ENCODE measurements at places on chromosomes 16 and 17.

GRCh38 chr17:50238601-50239280 lies 35.5 kb upstream of the TMEM92 start:
- DNase-seq, result no peak

GRCh38 chr17:55350825-55351205 lies 70.8 kb downstream of the MMD start:
- DNase-seq, result no peak

GRCh38 chr16:57693550-57693949 lies 1.1 kb upstream of the DRC7 start:
- DNase-seq, result no peak

DNA sequence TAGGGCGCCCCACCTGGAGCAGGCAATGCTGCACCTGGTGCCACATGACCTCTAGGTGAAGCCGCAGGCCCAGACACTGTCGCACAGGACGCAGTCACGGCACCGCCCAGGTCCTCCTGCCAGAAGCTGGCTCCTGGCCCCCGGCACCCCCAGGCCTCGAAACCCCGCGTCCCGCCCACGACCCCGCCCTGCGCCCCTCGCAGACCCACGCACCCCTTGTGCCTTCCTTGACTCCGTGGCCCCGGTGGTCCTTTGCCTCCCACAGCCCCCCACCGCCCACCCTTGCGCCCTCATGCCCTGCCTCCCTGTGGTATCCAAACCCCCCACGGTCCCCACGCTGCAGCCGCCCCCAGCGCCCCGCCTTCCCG lies 6.3 kb upstream of the C1QTNF8 start:
- DNase-seq, result no peak

- DNase-seq, result peak; percentile 6
Observed at GRCh38 chr16:17887963-17888362, 417.2 kb upstream of the XYLT1 start.

- DNase-seq, result no peak
Observed at GRCh38 chr17:68732301-68732749, 131.2 kb upstream of the FAM20A start.

DNA sequence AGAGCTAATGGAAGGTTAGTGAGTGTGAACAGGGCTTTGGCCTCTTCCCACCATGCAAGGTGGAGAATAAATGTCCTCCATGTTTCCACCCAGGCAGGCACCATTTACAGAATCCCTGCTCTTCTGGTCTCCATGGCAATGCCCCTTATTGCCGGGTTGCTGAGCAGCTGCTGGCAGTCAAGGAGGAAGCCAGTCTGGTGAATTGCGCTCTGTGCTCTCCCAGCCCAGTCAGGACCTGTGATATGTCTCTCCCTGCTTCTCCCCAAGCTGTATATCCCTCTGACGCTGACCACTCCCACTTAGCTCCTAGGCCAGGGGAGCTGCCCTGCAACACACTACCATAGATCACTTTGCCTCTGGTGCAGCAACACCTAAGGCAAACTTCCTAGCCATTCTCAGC lies 402.1 kb upstream of the ERCC4 start:
- no peak for DNase-seq

GRCh38 chr17:337866-338265 lies 14.7 kb downstream of the RPH3AL start:
- DNase-seq, result no peak

GRCh38 chr16:54808890-54809289 lies 121.8 kb upstream of the IRX5 start:
- no peak for DNase-seq

GRCh38 chr17:7233701-7234082 lies 625 bp downstream of the DVL2 start:
- no peak for DNase-seq

DNA sequence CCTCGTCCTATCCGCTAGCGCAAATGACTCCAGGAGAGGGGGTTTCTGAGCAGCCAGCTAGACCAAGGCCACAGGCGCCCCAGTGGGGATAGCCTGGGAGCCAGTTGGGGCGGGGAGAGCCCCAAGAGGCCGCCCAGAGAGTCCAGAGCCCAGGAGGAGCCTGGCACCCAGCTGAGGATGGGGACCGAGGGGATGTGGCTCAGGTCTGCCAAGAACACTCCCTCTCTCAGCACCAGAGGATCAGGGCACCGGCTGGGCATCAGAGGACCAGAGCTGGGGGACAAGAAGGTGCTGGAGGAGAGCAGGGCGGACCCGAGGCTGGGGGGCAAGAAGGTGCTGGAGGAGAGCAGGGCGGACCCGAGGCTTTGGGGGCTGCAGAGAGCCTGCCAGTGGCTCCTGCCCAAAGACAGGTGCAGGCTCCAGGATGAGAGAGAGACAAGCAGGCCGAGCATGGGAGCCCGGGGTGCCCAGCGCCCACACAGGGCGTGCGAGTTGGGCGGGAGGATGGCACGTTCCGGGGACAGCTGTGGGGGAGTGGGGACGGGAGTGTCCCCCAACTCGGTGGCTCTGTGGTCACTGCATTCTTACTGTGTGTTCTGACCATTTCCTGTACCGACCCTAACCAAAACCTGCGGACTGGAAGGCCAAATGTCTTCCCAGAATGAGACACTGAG lies 39.4 kb downstream of the TIMM22 start:
- no peak for DNase-seq

- DNase-seq, result peak; percentile 77
Observed at GRCh38 chr17:836151-836550, 54.0 kb downstream of the MRM3 start.

GRCh38 chr17:42325026-42325425 lies 36.7 kb downstream of the STAT5A start:
- peak; percentile 74 for DNase-seq

- peak; percentile 67 for DNase-seq
Observed at GRCh38 chr17:48068491-48068961, 20.4 kb downstream of the NFE2L1 start.

DNA sequence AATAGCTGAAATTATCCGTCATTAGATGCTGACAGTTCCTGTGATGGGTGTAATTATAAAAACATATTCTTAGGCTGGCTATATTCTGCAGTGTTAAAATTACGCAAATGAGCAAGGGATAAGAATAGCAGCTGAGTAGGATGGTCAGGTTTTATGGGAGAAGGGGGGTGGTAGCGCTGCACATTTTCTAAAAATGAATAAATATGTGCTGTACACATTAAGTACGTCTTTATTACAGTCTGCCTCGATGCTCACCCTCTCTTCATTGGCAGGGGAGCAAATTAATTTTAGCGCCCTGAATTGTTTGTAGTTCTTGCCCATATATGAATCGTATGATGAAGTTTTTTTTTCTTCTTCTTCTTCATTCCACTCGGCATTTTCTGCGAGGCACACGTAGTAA lies 244.2 kb downstream of the SNX29 start:
- DNase-seq, result no peak

DNA sequence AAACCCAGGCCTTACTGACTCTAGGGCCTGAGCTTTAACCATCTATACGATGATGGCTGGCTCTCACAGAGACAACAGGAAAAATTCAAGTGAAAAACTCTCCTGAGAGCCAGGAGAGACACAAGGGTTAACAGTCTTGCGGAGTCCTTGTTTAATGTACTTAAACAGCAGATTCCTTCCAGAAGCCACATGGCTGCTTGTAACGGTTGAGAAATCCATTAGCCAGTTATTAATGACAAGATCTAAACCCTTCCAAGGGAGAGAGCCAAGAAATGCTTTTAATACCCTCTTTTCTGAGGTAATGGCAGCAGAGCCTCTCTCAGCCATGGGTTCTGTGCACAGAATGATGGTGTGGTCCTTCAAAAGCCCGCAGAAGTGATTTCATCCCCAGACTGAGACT lies 5.2 kb upstream of the ALDOA start:
- no peak for DNase-seq

- DNase-seq, result peak; percentile 35
Observed at GRCh38 chr16:73996624-73997339, 299.8 kb upstream of the PSMD7 start.

DNA sequence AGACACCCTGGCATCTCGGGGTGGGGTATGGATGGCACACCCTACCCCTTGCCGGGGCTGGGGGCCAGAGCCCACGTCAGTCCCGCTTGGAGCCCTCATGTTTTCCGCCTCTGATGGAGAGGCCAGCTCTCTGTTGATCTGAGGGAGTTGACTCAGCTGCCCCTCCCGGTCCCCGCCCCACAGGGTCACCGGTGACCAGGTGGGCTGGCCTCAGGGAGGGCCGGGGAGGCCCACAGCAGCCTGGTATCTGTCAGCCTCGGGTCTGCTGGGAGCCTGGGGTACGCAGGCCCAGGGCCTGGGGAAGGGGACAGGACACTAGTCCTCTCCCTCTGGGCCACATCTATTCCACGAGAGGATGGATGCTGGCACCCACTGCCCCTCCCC lies 109.5 kb upstream of the CIBAR2 start:
- no peak for DNase-seq

- DNase-seq, result no peak
Observed at GRCh38 chr16:84103678-84104077, 13.1 kb downstream of the MBTPS1 start.

GRCh38 chr16:79571903-79572535 lies 28.5 kb downstream of the MAF start:
- no peak for DNase-seq

DNA sequence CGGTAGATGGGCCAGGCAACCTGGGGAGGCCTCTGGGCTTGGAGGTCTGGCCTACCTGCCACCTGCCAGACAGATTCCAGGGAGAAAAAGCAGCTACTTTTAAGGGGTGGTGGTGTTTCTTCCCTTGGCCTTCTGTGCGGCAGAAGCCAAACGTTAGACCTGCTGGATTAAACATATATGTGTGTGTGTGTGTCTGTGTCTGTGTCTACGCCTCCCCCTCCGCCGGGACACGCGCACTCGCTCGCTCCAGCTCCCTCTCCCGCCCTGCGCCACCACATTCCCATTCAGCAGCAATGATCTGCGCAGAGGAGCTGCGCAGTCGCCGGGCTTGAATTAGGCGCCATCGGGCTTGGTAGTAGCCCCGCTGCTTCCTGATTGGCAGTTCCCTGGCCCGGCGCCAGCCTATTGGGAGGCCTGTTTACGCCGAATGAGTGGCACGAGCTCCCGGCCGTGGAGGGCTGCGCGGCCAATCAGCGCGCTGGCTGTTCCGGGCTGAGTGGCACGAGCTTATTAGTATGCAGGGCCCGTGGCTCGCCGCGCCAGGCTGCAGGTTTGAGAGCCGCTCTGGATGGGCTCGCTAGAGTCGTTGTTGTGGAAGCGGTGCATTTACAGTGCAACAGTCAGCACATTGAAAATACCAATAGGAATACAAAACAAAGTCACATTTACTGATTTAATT lies at the start of gene BAHCC1:
Gene BAHCC1, plus strand, starts transcription at position 537 of the 679 bp plus-strand sequence. CDS start 4,283 bp downstream, outside the sequence.
- peak; percentile 100 for DNase-seq

DNA sequence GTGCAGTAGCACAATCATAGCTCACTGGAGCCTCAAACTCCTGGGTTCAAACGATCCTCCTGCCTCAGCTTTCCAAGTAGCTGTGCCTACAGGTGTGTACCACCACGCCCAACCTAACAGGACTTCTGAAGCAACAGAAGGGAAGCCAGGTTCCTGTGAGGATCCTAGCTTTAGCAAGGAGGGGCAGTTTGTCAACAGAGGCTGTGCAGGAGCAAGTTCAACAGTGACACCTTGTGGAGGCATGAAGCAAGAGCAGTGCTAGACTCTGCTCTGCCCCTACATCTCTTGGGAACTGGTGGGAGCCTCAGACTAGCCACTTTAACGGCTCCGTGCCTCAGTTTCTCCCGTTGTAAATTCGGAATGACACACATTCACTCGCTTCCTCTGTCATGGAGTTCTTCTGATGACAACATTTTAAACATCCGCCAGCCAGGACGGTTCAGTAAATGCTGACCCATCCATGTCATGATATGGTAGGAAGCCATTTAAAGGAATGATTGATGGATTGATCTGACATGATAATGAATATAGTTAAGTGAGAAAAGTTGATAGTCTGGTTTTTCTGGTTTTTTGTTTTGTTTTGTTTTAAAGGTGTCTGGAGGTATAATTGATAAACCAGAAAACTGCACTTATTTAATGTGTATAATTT lies 218.7 kb downstream of the MRTFB start:
- no peak for DNase-seq

DNA sequence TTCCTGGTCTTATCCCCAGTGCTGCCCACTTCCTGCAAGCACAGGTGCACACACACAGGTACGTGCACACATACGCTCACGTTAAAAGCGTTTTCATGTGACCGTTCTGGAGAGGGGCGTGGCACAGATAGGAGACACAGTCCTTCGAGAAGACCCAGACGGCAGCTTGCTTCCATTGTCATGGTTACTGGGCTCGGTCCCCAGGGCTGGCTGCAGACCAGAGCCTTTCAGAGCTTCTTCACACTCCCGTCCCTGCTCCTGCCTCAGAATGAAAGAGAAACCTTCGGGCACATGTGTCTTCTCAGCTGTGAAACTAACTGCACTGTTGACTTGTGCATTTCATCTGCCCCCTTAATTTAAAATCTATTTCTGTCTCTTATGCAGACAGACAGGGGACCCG lies 154.2 kb downstream of the PITPNC1 start:
- no peak for DNase-seq

GRCh38 chr16:31868691-31869167 lies 4.9 kb upstream of the ZNF267 start:
- peak; percentile 72 for DNase-seq

GRCh38 chr16:9497750-9498149 lies 406.3 kb downstream of the HAPSTR1 start:
- DNase-seq, result no peak

DNA sequence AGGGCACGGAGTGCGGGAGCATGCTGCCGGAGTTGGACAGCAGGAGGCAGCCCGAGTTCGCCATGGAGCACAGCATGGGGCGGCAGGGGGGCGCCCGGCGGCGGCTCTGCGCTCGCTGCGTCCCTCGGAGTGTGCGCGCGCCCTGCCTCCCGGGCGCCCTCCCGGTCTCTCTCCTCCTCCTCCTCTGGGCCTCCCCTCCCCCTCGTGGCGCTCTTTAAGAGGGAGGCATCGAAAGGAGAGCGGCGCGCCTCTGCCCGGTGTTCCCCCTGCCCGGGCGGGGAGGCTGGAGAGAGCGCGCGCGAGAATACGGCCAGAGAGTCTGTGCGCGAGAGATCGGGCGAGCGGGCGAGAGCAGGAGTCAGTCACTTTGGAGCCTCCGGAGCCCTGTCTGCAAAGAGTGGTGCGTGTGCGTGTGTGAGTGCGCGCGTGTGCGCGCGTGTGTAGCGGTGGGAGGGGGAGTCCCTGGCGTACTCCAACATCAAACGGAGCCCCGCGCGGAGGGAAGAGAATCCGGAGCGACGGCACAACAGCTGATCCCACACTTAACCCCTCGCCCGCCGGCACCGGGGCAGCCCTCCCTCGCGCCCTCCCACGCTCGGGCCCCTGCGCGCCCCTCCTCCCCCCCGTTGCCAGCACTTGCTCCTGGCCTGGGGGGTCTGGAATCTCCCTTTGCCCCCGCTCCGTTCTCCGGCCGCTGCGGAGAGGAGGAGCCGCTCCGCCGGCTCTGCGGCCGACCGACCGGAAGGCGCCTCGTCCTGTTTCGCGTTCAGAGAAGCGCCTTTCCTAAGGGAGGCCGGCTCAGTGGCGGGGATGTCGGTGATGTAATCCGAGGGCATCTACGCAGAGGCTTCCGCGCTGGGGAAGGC lies 108.9 kb downstream of the ENGASE start:
- no peak for DNase-seq

GRCh38 chr17:17729620-17730249 lies 48.5 kb downstream of the RAI1 start:
- no peak for DNase-seq

- DNase-seq, result no peak
Observed at GRCh38 chr17:80717720-80718083, 173.1 kb downstream of the RPTOR start.
